ENCODE measurements at places on chromosomes 13 and 19.

DNA sequence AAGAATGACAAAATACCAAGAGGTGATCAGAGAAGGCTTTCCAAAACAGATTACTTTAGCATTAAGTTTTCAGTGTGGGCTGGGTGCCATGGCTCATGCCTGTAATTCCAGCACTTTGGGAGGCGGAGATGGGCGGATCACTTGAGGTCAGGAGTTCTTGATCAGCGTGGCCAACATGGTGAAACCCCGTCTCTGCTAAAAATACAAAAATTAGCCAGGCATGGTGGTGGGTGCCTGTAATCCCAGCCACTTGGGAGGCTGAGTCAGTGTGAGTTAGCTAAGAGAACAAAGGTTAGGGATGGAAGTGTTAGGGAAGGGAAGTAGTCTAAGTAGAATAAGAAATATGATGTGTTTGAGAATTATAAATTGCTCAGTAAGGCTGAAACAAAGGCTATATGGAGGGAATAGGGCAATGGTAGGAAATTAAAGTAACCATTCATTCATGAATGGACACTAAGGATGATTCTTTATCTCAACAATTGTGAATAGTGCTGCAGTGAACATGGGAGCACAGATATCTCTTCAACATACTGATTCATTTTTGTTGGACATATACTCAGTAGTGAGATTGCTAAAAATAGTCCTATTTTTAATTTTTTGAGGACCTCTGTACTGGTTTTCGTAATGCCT lies 3.9 kb upstream of the RCBTB2 start:
- no peak for DNase-seq

GRCh38 chr19:43725468-43725867 lies 9.6 kb downstream of the IRGC start:
- DNase-seq, result no peak

GRCh38 chr13:75689686-75690085 lies 53.6 kb downstream of the LMO7 start:
- no peak for DNase-seq

- DNase-seq, result peak; percentile 85
Measured at GRCh38 chr19:2235381-2236063, 607 bp downstream of the PLEKHJ1 start.

GRCh38 chr19:14015524-14016035 lies 9.5 kb upstream of the RFX1 start:
- no peak for DNase-seq

GRCh38 chr19:12890787-12891552 lies at the start of gene GCDH:
GCDH (plus strand) TSS chr19:12891160; CDS start chr19:12891305, 145 bp downstream.
- peak; percentile 99 for DNase-seq
